Activated CD4-positive, alpha-beta T cell treated with anti-CD3 and anti-CD28 coated beads, Interleukin-2, amount 50 U/mL, for 1 hour (primary cell): ENCODE measurements at places on chromosomes 7 and 10.

- no peak for DNase-seq
These were observed 48.6 kb upstream of the SLIT1 start for GRCh38 chr10:97234400-97234799.

- no peak for DNase-seq
These were observed 34.7 kb downstream of the MET start for GRCh38 chr7:116706668-116707126.

DNA sequence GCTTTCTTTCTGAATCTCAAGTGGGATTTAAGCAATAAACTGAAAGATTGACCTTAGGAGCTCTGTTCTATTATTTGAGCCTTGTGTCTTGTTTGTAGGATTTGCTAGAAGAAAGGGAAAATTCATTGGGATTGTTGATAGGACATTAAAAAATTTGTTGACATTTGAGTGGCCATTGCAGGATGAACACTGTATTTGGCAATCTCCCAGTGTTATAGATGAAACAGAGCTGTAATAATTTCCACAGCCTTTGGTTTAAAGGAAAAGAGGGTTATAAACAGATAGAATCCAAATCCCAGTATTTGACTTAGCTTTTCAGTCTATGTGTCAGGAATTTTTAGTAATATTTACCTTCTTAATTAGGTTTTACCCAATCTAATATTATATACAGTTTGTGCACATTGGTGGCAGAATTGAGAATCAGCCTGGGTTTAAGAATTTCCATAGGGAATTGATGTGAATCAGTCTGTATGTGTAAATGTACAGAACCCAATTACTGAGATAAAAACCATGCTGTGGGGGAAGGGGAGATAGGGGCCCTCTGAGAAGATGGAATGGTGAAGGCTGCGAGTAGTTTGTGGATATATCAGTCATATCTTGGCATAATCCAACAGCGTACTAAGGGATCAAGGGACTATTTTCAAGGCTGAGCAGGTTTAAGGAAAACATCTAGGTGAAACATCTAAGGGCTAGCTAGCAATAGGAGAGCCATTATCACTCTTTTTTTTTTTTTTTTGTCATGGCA lies 6.5 kb downstream of the SGPL1 start:
- no peak for DNase-seq

DNA sequence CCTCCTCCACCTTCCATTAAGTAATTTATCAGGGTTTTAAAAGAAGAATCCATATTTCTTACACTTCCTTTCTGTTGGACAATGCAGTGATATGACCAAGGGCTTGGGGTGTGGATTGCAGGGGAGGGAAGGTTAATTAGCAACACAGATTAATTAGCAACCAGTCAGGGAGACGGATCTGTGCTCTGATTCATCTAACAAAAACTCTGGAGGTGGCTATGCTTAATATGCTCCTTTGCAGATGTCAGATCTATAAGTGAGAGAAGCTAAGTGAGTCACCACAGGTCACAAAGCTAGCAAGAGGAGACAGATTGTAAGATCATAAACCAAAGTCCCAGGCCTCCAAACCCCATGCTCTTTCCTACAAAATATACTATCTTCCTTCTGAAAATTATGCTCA lies 178.8 kb upstream of the ITGB1 start:
- DNase-seq = no peak

DNA sequence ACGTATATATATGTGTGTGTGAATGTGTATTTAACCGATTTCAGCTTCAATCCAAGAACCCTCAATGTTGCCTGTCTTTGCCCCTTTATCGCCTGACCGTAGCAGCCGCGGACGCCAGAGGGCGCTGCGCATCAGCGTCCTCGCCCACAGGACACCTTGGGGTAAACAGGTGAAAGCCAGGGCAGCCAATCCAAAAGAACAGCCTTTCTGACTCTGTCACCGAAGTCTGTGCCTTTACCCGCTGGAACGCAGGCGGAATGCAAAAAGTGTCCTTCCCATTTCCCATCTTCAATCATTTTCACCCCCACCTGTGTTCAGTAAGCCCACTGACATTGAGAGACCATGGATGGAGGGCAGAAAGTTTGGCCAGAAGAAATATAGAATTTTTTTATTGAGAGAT lies 3.6 kb downstream of the NXPH1 start:
- peak; percentile 23 for DNase-seq

DNA sequence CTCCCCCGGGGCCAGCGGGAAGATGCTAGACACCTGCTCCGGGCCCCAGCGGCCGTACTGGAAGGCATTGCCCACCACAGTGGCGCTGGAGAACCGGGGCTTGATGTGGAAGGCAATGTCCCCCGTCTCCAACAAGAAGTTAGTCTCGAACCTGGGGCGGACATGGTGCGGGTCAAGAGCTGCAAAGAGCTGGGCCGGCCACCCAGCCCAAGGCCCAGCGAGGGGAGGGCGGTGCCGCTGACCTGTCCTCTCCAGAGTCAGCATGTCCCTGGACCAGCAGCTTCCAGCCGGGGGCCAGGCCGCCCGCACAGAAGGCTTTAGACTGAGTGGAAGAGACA lies 551 bp downstream of the GRIFIN start:
- no peak for DNase-seq

DNA sequence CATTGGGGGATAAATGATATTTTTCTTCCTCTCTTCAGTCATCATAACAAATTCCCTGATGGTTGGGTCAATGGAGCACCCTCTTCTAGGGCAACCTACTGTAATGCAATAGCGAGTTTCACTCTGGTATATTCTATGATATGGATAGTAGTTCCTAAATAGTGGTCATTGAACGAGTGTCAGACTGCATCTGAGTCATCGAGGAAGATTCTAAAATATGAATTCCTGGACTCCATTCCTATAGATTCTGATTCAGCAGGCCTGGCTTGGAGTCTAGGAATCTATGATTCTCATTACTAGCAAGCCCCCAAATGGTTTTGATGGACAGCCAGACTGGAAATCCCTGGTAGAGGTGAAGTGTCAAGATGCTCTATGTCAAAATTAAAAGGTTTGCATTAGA lies 254.5 kb downstream of the BUB3 start:
- no peak for DNase-seq

GRCh38 chr7:64892666-64893309 lies 10.3 kb upstream of the ZNF273 start:
- no peak for DNase-seq

- DNase-seq = no peak
These were observed 39.1 kb downstream of the GOLGA7B start for GRCh38 chr10:97888641-97889262.

DNA sequence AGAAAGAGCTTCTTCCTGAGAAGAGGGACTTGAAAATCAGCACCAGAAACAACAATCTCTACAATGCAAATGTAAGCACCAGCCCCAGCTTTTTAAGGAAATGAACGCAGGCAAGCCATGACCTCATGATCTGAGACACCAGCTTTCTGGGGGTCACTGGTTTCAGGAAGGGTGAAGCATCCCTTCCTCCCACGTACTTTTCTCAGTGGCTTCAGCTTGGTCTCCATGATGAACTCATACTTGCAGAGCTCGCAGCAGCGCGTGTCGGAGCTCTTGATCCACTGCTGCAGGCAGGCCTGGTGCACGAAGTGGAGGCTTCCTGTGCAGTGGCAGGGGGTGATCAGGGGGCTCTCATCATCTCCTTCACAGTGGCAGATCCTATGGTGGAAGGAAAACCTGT lies 87.0 kb downstream of the ALOX5 start:
- DNase-seq = no peak

DNA sequence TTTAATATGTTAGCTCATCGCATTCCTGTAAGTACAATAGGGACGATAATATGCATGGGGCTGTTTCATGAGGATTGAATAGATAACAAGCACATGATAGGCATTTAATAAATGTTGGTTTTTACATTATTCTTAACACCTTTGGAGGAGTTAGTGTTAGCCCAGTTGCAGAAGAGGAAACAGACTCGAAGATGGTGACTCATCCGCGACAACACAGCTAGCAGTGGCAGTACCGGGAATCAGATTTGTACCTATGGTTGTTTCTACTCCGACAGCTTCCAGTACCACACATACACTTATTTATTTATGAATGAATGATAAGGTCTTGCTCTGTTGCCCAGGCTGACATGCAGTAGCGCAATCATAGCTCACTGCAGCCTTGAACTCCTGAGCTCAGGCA lies 2.9 kb downstream of the LRMDA start:
- no peak for DNase-seq

- no peak for DNase-seq
These were observed 202.1 kb upstream of the AKR1E2 start for GRCh38 chr10:4623757-4624420.

DNA sequence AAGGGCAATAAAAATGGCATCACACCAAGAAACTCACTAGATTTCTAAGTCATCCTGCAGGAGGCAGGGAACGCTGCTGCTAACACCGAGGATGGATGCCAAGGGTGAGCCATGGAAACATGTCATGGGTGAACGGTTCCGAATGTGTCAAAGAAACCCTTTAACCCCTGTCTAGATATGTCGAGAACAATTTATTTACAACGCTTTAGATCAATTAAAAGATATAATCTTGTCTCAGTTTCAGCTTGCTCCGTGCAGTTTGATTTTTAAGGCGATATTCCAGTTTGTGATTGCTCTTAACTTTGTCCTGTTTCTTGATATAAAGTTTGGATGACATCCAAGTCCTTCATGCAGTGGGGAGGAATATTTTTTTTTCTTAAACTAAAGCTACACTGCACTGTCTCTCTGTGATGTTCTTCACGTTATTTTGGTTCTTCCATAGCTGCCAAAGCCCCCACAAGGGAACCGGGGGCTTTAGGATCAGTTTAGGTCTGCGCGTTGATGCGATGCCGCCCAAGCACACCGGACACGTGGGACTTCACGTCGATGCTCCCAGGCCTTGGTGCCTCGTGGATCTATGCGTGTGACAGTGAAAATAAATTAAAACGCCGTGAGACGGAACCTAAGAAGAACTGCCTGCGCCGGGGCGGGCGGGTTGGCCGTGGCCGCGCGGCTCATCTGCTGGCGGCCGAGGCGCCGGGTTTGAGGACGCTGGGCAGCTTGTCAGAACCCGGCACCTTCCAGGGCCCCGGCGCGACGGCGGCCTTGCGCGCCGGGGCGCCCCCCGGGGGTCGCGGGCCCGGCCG lies 220.3 kb downstream of the PHTF2 start:
- no peak for DNase-seq
